Cerebellar nuclear complex (tissue), 1 donor: ENCODE measurements at places on chromosomes 11 and 22.

GRCh38 chr11:123060277-123061000 is 1.5 kb downstream of the HSPA8 start:
- no peak for DNase-seq

GRCh38 chr11:128492461-128492860 is 94.9 kb downstream of the ETS1 start:
- no peak for DNase-seq

DNA sequence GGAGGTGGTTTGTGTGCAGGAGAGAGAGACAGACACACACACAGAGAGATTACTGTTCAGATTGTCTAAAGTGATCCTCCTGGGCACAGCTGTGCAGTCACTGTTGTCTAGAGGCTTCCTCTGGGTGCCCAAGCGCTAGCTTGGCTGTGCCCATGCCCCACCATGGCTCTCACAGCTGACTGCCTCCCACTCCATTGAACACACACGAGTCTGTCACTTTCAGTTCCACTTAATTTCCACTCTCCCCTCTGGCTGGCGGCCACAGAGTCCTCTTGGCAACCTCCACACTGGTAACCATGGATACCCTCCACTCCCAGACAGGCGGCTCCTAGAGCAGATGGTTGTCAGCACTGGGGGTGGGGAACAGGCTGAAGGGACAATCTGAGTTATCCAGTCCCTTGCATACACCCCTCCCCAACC is 29.1 kb downstream of the MAP6 start:
- peak; percentile 91 for DNase-seq

- no peak for DNase-seq
Observed at GRCh38 chr11:34616830-34617504, 3.9 kb upstream of the EHF start.
